ENCODE measurements at places on chromosomes 1 and 21.
A peak's percentile ranks its signal among the peaks of the same experiment; 100 is the strongest.

DNA sequence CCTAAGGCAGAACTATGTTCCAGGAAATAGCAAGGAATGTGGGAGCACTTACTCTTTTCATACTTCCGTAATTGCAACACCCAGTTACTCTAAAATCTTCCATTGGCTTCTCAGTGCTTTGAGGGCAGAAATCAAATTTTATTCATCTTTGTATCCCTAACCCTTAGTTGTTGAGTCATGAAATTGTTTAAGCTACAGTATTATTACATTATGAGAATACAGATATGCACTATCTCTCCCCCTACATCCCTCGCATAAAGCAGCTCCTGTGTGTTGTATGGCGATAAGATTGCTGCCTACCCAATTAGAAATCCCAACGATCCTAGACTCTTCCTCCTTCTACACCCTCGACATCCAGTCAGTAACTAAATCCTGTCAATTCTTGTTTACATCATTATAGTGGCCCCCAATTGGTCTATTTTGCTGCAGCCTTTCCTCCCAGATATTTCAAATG is 2.6 kb downstream of the AIDA start:
- no peak for DNase-seq

DNA sequence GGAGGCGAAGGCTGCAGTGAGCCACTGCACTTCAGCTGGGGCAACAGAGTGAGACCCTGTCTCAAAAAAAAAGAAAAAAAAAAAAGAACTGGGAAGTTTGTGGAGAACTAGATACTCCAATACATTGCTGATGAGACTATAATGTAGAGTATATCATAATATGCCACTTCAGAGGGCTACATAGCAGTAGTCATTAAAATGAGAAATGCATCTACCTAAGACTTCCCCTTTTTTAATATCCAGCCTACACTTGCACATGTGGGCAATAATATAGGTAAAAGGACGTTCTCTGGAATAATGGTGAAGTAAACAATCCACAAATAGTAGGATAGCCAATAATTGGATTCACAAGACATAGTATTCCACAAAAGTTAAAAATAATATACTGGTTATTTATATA is 311.0 kb downstream of the HLX start:
- no peak for DNase-seq

DNA sequence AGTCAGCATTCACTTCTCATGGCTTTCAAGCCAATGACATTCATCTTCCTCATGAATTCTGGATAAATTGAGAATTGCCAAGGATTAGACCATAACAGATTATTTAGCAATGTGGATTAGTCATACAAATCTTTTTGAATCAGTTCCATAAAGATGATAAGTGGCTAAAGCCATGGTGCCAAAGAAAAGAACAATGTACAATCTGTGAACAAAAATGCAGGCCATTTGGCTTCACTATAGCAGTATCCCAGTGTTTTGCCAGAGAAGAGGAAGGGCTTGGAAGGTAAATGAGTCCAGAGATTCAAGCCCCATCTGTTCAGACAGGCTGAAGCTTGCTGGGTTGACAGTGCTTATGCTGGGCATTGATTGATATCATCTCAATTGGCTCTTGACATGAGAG is 376.4 kb upstream of the LRRC7 start:
- no peak for DNase-seq

DNA sequence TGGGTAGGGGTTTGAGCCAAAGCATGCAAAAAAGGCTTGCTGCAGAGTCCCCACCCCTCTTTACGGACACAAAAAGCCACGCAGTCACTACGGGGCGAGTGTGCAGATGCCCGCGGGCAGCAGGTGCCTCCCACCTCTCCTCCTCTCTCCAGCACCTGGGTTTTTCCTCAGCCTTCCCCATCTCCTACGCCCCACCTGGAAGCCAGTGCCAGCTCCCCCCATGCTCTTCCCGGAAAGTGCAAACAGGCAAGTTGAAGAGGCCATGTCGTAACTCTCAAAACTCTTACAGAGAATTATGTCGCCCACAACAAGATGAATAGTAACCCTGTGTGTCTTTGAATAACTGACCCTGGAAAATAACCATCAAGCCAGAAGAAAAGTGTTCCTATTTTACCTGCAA is 82.5 kb downstream of the PDE9A start:
- no peak for DNase-seq

DNA sequence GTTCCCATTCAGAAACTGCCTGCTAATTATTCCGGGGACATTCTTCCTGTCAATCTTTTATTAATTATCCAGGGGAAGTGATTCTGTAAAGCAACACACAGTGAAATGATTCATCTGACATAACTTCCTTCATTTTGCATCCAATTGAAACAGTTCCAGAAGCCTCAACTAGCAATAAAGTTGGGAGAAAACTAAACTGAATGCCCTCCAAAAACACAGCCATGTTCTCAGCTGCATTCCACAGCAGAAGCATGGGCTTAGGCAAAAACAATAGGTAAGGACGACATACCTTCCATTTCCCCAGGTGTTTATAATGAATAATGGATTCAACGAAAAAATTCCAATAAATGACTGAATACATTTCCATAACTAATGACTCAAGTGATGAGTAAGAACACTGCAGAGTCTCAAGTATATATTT is 36.9 kb upstream of the TARBP1 start:
- DNase-seq: no peak

GRCh38 chr1:209871006-209871405 is 43.2 kb downstream of the UTP25 start:
- DNase-seq: no peak

- peak; percentile 78 for DNase-seq
These were observed 10.3 kb downstream of the ALX3 start for GRCh38 chr1:110060034-110060661.

DNA sequence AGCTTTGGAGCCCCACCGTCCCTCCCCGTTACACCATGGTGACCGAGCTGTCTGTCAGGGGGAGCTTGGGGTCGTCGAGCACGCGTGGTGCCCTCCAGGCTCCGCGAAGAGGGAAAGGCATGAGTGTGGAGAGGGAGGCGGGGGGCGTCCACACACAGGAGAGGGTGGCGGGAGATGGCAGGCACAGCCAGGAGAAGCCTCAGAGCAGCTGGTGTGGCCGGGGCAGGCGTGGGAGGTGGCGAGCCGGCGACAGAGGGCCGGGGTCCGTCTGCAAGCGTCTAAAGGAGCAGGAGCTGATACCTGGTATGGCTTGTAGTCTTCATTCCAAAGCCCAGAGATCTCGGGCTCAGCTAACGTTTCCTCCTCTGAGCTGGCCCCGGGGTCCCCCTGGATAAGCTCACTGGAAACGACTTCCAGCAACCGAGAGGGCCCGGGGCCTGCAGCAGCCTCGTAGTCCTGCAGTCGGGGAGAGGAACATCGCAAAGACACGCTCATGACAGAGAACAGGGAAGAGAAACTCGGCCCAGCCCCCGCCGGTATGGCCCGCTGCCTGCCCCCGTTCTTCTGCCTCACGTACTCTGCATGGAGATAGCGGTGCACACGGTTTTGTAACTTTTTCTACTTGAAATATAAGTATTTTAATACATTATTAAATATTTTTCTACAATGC is 37.4 kb downstream of the CFAP74 start:
- no peak for DNase-seq

- no peak for DNase-seq
These were observed 165.9 kb downstream of the ADGRL4 start for GRCh38 chr1:78840453-78841271.

DNA sequence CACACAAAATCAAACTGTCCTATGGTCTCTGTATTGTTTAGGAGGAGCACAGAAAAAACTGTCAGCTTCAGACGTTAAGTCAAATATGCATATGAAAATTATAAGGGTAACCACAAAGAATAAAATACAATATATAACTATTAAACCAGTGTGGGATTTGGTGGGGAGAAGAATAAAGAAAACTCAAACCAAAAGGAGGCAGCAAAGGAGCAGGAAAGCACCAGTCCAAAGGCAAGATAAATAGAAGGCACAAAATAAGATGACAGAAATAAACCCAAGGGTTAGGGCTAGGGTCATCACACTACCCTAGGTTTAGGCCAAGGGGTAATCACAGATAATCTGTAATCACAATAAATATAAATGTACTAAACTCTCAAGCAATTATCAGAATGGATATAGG is 32.8 kb downstream of the DLGAP3 start:
- no peak for DNase-seq

DNA sequence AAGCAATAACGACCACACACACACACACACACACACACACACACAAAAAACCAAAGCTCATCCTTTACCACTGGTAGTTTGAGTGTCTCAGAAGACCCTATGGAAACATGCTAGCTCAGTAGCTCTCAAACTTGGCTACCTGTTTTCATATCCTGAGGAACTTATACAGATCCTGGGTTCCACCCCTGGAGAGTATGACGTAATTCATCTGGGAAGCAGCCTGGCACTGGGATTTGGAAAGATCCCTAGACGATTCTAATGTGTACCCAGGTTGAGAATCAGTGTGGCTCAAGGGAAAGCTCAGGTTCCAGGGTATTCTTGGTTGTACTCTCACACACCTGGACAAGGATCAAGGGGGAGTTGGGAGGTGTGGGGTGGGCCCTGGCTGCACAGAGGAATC is 85.9 kb downstream of the SELENOF start:
- DNase-seq: no peak

- DNase-seq: no peak
These were observed 47.9 kb downstream of the ELF3 start for GRCh38 chr1:202058001-202058908.

- no peak for DNase-seq
These were observed 345.9 kb downstream of the PDE4B start for GRCh38 chr1:66138613-66139012.

DNA sequence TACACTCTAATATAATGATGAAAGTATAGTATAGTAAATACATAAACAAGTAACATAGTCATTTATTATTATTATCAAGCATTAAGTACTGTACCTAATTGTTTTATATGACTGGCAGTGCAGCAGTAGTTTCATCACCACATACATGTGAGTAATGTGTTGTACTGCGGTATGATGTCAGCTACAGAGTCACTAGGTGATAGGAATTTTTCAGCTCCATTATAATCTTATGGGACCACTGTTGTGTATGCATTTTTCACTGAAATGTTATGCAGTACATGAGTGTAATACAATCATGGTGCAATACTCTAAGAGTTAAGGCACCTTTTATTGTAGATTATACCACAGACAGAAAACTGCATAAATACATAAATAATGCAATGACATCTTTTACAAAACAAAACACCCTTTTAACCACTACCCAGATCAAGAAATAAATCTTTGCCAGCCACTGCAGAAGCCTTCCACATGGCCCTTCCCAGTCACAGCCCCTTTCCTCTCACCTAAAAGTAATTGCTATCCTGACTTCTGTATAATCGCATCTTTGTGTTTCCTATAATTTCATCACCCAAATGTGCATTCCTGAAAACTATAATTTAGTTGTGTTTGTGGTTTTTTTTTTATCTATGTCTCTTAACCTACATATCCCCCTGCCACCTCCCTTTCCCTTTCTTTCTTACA is 16.3 kb downstream of the ABCD3 start:
- no peak for DNase-seq

GRCh38 chr1:69568421-69569174 is 876 bp downstream of the LRRC7 start:
- DNase-seq: no peak

DNA sequence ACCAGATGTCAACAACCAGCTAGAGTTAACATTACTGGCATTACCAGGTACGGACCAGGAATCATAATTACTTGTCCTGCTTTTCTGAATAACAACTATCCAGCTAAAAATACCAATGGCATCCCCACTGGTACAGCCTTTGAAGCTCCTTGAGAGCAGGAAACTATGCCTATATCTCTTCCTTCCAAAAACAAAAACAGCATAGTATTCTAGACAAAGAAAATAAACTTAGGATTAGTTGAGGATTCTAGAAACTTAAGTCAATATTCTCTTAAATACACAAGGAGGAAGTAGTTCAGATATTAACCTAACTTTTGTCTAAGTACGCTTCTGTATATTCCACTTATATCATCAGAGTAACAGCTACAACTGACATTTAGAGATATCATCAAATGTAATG is 3.0 kb downstream of the FUBP1 start:
- DNase-seq: no peak

- no peak for DNase-seq
These were observed 25.9 kb upstream of the HOOK1 start for GRCh38 chr1:59788825-59789224.

DNA sequence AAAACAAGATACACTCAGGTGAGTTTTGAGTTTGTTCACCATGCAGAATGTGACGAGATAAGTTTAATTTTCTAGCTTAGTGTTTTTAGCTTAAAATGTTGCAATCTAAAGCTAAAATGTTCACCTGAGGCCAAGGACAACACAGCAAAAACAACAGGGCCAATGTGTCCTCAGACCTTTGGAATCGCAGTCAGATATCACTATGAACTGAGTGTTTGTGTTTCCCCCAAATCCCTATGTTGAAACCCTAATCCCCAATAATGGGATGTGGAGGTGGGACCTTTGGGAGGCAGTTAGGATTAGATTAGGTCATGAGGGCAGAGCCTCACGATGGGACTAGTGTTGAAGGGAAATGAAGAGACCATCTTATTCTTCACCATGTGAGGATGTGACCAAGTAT is 144.4 kb downstream of the GABPA start:
- DNase-seq: no peak

DNA sequence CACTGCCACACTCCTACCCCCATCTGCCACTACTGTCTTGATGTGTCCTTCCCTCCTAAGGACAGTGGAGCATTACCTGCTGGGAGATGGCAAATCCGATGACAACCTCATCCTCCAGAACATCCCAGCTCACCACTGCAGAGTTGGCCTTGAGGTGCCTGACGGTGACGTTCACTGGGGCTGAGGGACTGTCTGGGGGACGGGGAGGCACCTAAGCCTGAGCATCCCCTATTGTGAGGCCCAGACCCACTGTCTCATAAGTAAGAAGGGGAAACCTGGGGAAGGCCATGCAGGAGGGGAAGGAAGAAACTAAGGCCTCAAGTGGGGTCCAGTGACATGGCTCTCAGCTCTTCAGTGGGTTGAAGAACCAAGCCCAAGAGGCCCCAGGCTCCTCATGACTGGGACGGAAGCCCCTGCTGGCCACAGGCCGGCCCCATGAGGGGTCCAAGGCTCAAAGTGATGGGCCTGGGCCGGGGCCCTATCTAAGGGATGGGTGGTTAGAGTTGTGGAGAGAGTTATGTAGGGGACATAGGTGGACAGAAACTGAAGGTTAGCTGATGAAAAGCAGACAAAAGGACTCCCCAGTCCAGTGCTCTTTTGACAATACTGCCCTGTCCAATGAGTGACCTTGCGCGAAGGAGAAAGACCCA is 1.8 kb downstream of the FNDC5 start:
- DNase-seq: no peak

DNA sequence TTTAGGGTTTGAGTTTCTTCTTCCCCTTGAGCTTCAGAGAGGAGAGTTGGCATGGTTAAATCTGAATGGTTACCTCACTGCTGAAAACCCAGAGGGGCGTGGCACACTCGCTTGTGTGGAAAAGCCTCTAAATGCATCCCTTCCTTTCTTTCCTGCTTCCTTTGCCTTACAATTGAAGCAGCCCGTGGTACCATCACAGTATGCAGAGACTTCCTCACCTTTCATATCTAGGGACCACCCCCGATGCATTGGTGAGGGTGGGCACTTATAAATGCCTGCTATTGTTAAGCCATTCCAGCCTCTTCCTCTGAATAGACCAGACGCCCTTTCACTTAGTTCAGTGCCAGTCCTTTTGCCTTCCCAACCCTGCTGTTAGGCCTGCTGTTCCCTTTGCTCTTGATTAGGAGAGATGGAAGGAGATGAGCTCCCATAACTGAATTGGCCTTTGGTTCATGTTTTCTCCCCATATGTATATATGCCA is 21.9 kb upstream of the LAX1 start:
- DNase-seq: no peak

Data from CD4-positive, alpha-beta T cell treated with Interleukin-17A for 4 hours (primary cell).